ENCODE measurements at places on chromosomes 7 and 10.

DNA sequence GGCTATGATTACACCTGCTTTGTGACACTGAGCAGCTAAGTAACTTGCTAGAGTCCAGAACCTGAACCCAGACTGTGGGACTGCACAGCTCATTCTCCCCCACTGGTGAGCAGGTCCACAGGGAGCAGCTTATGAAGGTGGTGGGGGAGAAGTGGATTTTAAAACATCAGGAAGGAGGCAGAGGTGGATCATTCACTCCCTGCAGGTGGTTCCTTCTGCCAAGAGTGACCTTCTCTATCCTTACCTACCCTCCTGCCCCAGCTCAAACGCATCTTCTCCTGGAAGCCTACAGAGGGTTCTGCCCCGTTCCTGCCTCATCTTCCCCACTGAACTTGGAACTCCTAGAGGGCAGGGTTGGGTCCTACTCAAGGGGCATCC lies 539 bp upstream of the FAM241B start:
- no peak for DNase-seq

DNA sequence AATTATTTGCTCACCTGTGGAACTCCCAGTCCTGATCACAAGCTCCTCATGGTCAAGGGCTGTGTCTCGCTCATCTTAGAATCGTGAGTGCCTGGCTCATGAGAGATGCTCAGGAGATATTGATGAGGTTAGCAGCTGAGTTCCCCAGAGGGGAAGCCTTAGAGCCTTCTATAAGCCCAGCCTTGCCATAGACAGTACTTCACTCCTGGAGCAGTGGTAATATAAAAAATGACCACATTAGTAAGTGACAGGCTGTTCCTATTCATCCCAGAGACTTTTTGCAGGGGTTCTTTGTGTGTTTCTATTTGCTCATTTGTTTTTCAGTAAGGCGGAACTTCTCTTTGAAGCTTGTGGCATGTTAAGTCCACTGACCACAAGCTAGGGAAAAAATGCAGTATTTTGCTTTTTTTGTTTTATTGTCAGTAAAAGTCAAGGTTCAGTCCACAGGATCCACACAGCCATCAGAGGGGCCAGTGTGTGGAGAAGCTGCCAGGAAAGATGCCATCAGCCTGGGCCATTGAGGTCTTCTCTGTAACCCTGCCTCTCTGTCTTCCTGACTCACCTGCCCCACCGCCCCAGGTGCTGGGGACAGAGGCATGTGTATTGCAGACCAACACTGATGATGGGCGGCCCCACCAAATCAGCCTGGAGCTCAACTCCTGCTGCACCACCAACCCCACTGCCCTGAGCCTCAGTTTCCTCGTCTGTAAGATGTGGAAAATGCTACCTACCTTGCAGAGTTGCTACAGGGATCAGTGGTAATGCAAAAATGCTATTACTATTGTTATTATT lies 36.4 kb upstream of the JCAD start:
- no peak for DNase-seq

DNA sequence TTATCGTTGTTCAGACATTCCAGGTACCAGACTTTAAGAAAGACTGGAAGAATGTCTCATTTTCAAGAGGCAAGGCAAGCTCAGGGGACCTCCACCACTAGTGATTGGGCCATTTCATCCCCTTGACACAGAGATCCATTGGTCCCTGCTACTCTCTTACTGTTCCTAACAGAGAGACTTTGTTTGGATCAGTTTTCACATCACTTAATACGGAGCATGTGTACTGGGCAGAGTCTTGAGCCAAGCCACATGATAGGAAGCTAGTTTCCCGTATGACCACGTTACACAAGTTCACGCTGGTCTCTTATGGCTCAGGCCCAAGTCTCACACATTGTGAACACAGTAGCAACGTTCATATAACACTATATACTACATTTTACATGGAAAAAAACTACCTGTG lies 269.9 kb downstream of the BAMBI start:
- no peak for DNase-seq

DNA sequence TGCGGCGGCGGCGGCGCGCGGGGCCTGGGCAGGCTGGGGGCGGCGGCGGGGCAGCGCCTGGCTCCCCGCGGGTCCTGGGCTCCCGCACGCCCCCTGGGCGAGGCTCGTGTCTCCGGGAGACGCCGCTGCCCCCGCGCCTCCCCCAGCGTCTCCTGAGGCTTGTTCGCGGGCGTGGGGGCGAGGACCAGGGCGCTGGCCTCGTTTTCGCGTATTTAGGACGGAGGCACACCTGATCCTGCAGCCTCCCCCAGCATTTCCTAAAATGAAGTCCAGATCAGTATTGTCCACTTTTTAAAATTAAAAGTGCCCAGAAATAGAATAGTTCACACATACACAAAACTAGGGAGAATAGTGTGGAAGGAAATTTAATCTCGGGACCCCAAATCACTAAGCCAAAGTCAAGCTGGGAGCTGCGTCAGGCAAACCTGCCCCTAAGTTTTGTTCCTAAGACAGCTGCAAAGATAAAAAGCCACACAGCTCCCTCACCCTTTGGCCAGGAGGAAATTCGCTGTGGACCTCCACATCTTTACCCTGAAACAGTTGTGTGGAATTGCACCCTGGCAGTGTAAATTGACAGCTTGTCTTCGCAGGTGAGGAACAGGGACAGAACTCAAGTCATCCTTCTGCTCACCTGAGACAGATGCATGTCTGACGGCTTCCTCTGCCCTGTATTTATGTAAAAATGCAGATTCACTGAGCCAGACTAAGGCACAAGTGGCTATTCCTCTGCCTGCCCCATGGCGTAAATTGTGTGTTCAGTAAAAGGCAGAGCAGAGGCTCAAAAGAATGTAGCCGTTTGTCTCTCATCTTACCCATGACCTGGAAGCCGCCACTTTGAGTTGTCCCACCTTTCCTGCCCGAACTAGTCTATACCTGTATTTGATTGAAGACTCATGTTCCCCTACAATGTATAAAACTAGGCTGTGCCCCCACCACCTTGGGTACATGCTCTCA lies 740 bp downstream of the GALNT11 start:
- no peak for DNase-seq

DNA sequence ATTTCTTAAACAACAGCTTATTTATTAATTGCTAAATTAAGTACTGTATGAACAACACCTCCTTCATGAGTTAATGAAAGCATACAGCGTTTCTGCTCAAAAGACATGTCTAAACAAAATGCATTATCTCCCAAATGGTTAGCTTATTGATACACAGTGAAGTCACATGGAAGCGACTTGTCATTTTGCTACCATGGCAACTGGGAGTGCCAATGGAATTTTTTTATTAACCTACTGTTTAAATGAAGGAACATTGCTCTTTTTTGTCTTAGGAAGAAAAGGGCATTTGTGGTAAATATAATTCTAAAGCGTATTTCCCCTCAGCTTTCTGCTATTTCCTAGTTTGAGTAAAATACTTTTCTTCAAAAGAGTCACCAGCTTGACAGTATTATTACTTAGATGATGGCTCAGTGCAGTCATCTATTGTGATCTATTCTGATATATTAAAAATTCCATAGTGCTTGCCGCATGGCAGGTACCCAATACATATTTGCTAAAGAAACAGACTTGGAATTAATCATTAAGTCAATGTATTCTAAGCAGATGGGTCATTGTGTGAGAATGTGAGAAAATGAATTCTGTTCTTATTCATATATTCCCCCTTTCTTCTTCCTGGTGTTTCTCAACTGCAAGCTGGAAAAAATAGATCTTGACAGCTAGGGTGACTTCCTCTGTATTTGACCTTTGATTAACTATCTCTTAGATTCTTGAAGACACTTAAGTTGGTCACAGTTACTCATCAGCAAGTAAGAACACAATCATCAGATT lies 818.3 kb downstream of the MAGI2 start:
- DNase-seq = no peak

- no peak for DNase-seq
Observed at GRCh38 chr10:119501690-119502089, 40.8 kb downstream of the RGS10 start.

DNA sequence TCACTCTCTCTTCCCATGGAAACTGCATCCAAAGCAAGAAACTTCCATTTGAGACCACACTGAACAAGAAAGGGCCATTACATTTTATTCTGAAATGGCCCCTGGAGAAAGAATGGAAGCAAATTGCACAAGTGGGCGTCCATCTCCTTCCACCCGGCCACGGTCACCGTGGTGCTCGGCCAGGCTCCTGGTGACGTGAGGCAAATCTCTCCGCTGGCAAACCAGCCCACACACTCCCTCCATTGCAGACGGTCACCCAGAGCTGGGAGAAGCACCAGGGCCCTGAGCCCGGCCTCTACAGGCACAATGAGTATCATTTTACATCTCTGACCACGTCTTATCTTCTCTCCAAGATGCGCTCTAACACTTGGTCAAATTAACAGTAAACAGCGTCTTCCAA lies 126.1 kb upstream of the FAM20C start:
- DNase-seq = no peak

- no peak for DNase-seq
Observed at GRCh38 chr10:12353399-12354242, 4.3 kb downstream of the CAMK1D start.

DNA sequence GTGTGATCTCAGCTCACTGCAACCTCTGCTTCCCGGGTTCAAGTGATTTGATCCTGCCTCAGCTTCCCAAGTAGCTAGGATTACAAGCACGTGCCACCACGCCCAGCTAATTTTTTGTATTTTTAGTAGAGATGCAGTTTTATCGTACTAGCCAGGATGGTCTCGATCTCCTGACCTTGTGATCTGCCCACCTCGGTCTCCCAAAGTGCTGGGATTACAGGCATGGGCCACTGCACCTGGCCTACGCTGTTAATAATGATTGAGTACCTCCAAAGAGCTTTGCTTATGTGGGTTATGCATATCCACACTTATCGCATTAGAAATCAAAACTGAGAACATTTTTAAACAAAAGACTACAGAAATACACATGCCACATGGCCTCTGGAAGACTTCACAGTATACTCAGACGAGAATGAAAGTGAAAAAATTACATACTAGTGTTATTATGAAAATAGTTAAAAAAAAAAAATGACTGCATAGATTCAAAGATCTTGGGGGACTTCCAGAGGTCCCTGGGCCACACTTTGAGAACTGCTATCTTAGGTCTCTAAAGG lies 25.4 kb downstream of the RPP38 start:
- DNase-seq = no peak

DNA sequence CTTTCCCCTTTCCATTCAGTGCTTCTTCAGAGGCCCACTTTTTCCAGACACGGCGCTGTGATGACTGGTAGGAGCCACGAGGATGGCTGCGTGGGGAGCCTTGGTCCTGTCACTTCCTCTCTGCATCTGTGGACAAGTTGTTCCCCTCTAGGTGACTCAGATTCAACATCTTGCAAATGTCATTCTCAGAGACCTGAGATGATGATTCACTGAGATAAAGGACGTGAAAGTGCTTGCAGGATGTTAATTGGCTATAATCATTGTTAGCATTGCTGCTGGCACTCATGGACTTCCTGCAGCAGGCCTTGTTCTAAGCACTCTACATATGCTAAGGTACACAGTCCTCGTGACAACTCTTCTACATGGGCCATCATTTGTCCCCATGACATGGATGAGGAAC lies 489.8 kb upstream of the ZMIZ1 start:
- no peak for DNase-seq

DNA sequence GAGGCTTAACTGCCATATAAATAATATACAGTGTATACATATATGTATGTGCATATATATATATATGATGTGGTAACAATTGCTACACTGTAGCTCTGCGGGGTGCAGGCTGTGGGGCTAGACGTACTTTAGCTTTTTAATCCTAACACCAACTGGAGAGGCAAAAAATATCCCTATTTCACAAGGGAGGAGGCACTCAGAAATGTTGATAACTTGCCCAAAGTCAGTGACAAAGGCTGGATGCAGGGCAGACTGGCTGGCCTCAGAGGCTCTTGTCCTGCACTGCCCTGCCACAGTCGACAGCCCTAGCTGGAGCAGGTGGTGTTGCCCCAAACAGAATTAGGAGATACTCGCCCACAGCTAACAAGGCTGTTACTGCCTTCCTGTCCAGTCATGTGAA lies 1.5 kb upstream of the RELN start:
- DNase-seq = no peak

DNA sequence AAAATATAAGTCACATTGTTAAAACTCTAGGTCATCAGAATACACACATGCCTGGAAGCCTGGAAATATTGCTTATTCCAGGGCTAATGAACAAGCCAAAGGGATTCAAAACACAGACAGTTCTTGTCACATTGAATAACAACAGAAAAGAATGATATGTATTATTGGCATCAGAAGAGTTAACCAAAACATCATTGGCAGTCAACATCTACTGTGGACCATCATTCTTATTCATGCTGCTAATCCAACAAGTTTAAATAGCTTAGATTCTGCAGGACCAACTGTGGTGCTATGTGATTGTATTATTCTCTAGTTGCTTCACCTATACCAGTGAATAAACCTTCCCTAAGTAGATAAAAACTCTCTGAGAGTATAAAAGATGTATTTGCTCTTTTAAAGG lies 198.3 kb downstream of the NEBL start:
- no peak for DNase-seq
